CD4-positive, alpha-beta T cell treated with Interleukin-6 at 100 ng/mL for 8 hours (primary cell): ENCODE measurements at places on chromosomes 7 and 10.

DNA sequence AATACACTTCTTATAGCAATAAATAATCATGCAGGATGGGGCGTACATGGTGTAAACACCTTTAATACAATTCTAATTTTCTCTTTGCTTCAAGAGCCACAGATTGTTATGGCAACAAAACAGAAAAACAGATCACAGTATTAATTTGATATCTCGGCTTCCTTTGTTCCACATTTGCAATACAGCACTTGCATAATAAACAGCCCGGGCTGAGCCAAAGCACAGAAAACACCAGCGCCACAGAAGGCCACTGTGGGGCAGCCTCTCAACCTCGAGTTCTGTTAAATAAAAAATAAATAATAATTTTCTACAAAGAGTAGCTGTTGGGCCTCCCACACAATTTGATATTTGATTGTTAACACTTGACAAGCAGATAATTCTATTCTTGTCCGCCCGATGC is 255.9 kb downstream of the USP6NL start:
- no peak for DNase-seq

DNA sequence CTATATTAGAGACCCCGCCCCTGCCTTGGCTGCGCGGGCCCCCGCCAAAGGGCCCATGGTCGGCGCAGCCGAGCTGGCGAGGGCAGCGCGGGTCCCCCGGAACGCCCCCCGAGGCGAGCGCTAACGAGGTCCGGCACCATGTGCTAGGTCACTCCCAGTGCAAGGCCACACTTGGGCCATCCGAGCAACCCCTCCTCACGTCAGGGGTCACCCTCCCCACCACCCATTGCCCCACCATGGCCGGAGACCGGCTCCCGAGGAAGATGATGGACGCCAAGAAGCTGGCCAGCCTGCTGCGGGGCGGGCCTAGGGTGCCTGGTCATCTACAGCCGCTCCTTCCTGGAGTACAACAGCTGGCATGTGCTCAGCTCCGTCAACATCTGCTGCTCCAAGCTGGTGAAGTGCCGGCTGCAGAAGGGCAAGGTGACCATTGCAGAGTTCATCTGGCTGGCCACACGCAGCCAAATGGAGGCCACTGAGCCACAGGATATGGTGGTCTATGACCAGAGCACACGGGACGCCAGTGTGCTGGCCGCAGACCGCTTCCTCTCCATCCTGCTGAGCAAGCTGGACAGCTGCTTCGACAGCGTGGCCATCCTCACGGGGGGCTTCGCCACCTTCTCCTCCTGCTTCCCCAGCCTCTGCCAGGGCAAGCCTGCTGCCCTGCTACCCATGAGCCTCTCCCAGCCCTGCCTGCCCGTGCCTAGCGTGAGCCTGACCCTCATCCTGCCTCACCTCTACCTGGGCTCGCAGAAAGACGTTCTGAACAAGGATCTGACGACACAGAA is 12.4 kb upstream of the SEC24C start:
- no peak for DNase-seq

- no peak for DNase-seq
Measured at GRCh38 chr10:31650010-31650409, 278.6 kb downstream of the ARHGAP12 start.

DNA sequence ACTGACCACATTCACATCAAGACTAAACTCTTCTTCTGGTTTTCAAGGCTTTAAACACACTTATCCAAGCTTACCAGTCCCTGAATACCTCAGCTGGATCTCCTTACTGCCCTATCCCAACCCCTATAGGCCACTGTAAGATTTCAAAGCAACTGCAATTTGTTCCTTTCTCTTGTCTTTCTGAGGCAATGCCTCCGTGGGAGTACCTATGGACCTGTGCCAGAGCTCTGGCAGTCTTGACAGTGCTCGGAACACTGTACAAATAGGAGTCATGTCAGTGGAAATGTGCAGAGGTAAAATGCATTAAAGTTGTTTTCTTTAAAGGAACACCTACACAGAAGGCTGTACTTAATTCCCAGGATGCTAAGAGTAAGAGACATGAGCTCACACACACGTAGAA is 124.7 kb downstream of the CNOT4 start:
- no peak for DNase-seq

- no peak for DNase-seq
Measured at GRCh38 chr10:110265573-110266193, 39.0 kb downstream of the SMNDC1 start.

GRCh38 chr7:41637049-41637448 is 65.8 kb downstream of the INHBA start:
- no peak for DNase-seq

- no peak for DNase-seq
Measured at GRCh38 chr10:84005403-84005802, 133.9 kb upstream of the GHITM start.

GRCh38 chr7:151094675-151095074 is 8.4 kb downstream of the AGAP3 start:
- no peak for DNase-seq

GRCh38 chr7:120402801-120403200 is 129.8 kb downstream of the KCND2 start:
- DNase-seq: no peak

DNA sequence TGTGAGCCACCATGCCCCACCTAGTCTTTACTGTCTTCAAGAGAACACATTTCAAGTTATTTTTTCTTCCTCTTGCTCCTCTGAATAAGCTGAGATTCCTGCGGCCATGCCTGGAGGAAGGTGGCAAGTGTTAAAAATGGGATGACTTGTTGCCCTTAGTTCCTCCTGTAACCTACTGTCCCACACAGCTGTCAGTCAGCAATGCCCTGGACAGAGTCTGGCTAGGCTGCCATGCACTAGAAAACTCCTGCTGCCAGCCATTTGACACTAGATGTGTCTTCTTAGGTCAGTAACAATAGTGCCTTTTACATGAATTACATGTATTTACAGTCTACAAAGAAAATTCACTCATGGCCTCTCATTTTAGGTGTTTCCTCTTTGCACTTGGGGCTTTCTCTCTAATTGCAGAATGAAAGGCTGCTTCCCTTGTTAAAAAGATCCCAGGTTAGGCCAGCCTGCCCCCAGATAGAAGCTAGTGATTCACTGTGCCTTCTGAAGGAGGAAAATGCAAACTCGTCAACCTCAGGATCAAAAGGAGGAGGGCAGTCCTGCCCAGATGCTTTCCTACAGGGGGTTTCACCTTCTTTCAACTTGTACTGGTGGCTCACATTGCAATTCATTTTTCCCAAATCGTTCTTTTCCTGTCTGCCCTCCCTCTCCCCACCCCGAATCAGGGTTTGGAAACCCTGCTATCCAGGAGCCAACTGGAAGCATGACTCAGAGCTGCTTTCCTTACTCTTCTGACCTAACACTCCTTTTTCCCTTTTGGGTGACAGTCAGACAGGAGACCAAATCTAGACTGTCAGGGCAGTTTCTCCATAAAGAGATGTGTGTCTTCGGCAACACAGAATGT is 136.6 kb downstream of the SPAG6 start:
- no peak for DNase-seq

DNA sequence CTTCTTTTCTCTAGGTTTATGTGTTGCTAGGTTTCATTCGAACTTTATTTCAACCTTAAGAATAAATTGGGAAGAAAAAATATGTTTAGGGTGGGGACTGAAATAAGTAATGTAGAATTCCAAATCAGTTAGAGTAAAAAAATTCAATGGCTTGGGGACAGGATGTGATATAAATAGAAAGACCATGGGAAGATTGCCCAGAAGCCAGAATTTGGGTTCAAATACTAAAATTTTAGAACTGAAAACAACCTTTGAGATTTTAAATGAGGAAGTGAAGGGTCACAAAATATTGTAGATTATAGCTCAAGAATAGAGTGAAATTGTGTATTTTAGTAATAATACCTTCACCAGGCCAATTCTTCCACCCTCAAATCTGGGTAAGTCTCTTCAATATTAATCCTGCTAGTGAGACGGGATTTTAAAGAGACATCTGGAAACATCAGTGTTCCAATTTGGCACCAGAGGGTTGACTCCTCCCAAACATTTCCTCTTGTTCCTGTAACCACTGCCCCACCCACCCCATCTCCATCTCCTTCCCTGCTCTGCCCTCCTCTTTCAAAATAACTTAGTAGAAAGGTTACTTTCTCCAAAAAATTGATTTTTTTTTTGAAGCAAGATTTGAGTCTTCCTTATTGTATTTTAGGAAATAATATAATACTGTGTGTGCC is 51.3 kb upstream of the FAM3C start:
- DNase-seq: no peak

DNA sequence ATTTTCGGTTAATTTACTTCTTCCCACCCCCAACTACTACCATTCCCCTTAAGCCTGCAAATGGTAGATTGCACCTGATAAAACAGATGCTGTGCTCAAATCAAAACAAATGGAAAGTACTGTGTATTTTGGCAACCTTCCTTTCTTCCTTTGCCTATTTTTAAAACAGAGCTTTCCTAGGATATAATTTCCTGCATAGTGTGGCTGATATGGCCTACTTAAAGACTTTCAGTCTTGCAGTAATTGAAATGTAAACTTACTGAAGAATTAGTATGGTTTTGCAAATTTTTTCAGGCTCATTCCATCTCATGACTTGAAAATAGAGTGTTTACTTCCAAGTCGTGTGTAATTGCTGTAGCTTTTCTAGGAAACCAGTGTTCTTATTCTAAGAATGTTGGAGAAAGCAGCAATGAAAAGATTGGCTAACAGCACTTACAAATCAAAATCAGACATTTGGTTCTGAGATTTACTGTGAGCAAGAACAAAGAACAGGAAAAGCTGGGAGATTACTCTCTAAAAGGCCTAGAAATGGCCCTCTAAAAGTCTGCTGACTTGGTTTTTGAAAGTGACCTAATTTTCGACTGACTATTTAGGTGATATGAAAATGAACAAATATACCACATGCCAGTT is 52.0 kb downstream of the REEP3 start:
- peak; percentile 1 for DNase-seq

GRCh38 chr7:40105879-40106473 is 28.4 kb downstream of the MPLKIP start:
- DNase-seq: no peak

DNA sequence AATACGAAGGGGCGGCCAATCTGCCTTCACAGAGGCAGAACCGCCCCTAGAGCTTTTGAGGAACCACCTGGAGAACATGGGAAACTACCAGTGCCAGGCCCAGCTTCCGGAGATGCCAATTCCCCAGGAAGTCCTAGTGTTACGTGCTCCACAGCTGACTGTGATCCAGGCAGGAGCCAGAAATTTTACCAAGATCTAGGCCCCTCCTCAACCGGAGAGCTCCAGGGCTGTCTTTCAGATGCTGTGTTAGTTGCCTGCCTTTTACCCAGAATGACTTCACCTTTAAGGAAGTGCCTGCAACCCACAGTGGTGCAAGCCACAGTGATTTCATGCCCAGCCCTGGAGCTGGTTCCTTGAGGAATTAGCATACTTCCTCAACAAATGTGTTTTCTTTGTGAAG is 62.9 kb downstream of the ELMO1 start:
- DNase-seq: no peak

- no peak for DNase-seq
Measured at GRCh38 chr7:115572111-115572510, 458.5 kb downstream of the TFEC start.

DNA sequence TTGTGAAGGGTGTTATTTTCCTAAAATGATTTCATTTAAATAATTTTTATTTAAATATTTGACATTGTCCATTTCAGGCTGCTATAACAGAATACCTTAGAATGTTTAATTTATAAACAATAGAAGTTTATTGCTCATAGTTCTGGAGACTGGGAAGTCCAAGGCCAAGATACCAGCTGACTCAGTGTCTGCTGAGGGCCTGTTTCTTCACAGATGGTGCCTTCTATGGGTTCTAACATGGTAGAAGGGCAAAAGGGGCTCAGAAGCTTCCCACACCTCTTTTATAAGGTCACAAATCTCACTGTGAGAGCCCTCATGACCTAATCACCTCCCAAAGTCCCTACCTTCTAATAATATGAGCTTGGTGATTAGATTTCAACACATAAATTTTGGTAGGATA is 50.7 kb downstream of the MTURN start:
- no peak for DNase-seq

DNA sequence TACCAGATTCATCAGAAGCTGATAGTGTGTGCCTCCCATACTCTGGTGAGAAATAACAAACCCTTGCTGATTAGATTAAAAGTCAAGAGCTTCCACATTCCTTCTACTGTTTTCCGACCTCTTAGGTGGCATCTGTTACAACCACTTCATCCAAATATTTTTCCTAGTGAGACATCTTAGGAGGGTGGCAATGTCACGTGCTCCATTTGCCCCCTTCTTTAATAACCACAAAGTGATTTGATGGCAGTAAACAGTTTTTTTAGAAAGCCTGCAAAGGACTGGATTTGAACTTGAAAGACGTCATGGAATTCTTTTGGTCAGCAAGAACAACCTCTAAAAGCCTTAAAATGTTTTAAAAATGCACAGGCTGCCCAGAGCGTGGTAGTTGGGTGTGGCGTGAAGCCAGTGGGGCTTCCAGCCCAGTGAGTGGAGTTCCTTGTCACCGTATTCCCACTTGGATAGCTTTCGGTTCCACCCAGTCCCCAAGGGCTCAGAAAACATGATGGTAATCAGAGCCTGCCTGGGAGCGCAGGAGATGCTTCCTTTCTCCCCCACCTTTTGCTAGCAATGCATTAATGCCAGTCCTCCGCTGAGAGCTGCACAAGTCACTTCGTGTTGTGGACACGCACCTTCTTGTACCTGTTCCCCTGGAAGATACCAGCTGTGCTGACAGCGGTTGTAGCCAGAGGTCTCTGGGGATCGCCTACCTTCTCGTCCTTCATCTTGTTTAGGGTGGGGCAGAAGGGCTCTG is 256.4 kb downstream of the KIAA1217 start:
- no peak for DNase-seq

DNA sequence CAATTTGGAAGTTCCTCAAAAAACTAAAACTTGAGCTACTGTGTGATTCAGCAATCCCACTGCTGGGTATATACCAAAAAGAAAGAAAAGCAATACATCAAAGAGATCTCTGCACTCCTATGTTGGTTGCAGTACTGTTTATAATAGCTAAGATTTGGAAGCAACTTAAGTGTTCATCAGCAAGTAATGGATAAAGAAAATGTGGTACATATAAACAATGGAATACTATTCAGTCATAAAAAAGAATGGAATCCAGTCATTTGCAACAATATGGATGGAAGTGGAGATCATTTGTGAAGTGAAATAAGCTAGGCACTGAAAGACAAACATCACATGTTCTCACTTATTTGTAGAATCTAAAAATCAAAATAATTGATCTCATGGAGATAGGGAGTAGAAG is 16.5 kb upstream of the IMMP2L start:
- no peak for DNase-seq

- DNase-seq: no peak
Measured at GRCh38 chr7:148967602-148968001, 60.7 kb downstream of the PDIA4 start.

DNA sequence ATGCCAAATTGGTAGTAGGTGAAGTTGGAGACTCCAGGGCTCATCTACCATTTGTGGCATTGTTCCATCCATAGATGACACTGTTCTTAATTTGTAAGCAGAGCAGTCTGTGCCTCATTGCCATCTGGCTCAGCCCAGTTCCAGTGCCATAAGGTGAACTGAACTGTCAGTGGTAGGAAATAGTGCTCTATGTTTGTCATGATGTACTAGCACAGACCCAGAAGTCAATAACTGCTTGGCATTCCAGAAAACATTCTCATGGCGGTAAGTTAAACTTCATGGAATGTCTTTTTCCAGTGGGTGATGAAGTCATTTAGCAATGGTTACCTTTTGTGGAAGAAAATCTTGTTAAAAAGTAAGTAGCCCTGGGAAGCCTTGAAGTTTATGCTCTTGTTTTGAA is 302.7 kb downstream of the SUGCT start:
- no peak for DNase-seq
